ENCODE measurements at places on chromosomes 16 and 17.
A peak's percentile ranks its signal among the peaks of the same experiment; 100 is the strongest.

GRCh38 chr16:85195900-85196772 lies 83.9 kb upstream of the CIBAR2 start:
- DNase-seq = no peak

DNA sequence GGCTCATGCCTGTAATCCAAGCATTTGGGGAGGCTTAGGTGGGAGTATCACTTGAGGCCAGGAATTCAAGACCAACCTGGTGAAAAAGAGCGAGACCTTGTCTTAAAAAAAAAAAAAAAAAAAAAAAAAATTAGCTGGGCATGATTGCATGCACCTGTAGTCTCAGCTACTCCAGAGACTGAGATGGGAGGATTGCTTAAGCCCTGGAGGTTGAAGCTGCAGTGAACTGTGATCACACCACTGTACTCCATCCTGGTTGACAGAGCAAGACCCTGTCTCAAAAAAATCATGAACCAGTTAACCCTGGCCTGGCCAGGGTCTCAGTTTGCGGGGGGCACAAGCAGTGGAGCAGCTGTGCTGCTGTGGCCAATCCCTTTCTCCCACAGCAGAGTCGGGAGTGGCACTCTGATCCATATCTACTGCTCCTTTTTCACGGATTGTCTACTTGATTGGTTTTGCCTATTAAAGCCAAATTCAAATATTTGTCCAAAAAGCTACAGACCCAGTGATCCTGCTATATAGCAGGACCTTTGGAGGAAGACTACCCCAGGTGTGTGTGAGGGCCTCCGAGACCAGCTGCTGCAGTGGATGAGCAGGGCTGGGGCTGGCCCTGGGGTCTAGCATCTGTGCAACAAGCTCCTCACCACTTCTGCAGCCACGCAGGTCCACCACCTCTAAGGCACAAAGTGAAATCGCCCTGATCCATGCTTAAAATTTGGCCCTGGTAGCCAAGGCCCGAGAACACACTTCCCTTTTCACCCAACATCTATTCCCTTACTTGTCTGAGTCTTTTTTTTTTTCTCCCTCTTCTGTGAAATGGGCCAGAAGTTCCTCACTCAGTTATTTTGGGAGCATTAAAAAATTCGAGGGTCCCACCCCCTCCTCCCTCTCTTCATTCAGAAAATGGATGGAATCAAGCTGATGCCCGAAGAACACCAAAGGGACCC lies 48.2 kb downstream of the LDHD start:
- DNase-seq = no peak

GRCh38 chr17:65278050-65278819 lies 141.1 kb downstream of the RGS9 start:
- peak; percentile 24 for DNase-seq

- peak; percentile 57 for DNase-seq
Measured at GRCh38 chr16:1614456-1615102, 2.4 kb downstream of the CRAMP1 start.

DNA sequence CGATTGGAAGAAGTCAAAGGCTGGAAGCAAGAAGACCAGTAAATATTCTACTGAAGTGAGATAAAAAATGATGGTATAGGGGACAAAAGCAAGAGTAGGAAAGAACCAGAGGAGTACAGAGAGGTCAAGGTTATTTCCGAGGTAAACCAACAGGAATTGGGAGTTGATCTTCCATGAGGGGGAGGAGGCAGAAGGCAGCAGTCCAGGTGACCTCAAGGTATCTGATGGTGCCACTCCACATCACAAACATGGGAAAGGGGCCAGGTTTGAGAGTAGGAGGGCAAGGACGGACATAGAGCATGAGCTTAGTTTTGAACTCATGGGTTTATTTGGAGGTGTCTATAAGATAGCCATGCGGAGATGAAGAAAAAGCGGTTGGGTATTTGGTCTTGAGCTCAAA lies 79.4 kb upstream of the CDYL2 start:
- DNase-seq = no peak

Measured in suppressor macrophage treated with lipopolysaccharide for 4 hours (primary cell).